Naive thymus-derived CD8-positive, alpha-beta T cell (primary cell): ENCODE measurements at places on chromosomes 13 and 19.

- DNase-seq: no peak
Measured at GRCh38 chr13:76944456-76944855, 3.9 kb upstream of the ACOD1 start.

GRCh38 chr13:74250738-74251190 lies 116.6 kb upstream of the KLF12 start:
- no peak for DNase-seq

- DNase-seq: no peak
Measured at GRCh38 chr13:40148742-40149141, 493.3 kb downstream of the COG6 start.

DNA sequence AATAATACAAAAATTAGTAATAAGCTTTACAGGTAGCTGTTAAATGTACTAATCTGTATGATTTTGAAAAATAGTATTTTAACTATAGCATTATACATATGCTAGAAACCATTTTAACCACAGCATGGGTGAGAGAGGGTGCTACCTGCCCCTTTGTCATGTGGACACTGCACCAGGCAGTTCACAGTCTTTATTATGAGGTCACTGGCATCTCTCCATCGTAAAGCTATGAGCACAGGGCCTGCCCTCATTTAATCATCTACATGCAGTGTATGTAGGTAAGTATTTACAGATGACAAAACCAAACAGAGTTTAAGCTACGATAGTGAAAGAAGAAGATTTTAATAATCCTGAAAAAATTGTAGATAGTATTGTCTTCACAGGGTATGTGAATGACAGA lies 21.7 kb downstream of the EDNRB start:
- DNase-seq: no peak

GRCh38 chr19:3618144-3618810 lies 8.3 kb downstream of the CACTIN start:
- DNase-seq: peak; percentile 74

DNA sequence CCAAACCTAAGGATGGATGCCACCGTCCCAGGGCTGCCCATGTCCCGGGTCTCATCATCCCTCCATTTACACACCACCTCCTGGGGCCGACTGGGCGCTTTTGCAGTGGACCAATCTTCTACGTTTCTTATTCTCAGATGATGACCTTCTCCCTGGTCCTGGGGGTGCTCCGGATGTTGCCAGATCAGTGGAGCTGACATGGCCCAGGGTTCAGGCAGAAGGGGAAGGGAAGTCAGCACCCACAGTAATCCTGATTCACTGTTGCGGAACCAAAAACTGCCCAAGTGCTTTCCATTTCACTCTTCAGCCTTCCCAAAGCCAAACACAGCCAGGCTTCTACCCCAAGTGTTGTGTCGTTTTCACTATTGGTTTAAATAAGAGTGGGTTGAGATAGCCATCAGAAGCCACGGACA lies 29.8 kb downstream of the RAB20 start:
- DNase-seq: no peak

DNA sequence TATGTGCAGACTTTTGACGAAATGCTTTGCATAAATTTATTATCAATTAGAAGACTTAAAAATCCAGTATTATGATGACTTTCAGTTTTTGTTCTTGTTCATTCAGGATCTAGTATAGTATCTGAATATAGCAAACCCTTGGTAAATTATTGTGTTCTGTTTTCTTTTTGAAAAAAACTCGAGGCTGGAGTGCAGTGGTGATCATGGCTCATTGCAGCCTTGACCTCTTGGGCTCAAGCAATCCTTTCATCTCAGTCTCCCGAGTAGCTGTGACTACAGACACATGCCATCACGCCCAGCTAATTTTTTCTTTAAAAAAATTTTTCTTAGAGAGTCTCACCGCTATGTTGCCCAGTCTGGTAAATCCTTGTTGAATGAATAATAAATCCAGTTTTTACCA lies 4.6 kb downstream of the FARP1 start:
- no peak for DNase-seq

DNA sequence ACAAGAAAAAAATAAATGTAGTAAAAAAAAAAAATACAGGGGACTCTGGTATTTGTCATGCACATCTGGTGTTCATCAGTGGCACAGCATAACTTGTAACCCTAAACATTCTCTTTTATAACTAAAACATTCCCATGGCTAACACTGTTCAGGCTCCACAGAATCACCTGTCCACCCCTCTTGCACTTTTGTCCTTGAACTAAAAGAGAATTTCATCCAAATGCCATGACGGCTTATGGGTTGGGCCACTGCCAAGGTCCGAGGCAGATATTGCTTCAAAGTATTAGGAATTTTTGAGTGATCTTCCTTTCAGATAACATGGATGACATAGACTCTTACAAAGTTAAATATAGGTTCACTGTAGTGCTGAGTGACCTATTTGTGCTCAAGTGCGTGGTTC lies 25.7 kb upstream of the SERP2 start:
- DNase-seq: no peak

GRCh38 chr13:51043310-51043709 lies 67.8 kb downstream of the C13orf42 start:
- DNase-seq: no peak

- DNase-seq: no peak
Measured at GRCh38 chr19:4386041-4386782, 14.1 kb downstream of the SH3GL1 start.

GRCh38 chr13:101417043-101417406 lies 717 bp upstream of the NALCN start:
- no peak for DNase-seq

DNA sequence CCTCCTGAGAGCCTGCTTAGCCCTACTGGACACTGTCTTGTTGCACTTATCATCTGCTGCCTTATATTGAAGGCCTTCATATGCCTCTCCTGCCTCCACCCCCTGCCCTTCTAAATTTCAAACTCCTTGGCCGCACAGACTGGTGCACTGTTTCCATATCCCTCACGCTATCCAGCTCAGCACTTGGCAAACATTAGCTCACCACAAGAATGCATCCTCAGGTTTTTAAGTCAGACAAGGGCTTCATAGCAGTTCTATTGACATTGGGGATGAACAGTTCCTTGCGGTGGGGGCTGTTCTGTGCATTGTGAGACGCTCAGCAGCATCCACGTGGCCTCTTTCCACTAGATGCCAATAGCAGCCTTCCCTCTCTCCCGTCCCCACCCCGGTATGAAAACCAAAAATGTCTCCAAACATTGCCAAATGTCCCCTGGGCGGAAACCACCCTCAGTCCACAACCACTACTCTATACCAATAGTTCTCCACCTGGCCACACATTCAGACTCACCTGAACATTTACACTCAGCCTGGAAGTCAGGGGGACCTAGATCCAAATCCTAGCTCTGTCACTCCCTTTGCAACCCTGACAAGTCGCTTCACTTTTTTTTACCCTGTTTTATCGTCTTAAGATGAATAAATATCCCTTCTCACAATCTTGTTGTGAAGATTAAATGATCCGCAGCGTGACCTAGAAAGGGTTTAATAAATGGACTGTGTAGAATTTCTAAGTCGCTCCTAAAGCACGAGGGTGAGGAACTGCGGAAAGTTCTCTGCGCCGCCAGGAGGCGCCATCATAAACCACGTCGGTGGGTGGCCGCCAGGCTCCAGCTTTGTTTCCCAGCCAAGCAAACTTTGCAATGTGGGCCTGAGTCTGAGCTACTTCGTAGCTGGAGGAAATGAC lies 3.6 kb upstream of the CEACAM3 start:
- DNase-seq: peak; percentile 54

DNA sequence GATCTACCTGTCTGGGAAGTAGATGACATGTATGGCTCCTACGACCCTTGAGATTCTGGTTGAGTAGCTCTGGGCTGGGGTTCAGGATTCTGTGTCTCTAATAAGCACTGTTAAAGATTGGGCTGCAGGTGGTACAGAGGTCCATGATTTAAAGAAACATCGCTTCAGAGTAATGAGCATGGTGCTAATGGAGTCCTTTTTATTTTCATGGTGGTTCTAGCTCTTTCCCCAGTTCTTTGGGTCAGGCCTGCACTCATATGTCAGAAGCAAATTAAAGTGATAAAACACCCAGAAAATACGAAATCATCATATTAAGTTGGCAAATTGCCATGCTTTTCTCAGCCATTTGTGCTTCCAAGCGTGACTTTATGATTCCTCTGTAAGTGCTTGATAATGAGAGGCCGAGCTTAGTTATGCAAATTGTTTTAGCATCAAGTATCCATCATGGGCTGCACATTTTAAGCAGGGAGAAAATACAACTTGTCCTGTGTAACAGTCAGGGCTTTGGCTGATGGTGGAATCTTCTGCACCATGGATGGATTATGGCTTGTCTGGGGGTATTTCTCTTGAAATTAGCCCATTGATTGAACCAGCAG lies 45.1 kb downstream of the MTUS2 start:
- no peak for DNase-seq

GRCh38 chr19:33156334-33156733 lies 24.4 kb downstream of the WDR88 start:
- DNase-seq: no peak

DNA sequence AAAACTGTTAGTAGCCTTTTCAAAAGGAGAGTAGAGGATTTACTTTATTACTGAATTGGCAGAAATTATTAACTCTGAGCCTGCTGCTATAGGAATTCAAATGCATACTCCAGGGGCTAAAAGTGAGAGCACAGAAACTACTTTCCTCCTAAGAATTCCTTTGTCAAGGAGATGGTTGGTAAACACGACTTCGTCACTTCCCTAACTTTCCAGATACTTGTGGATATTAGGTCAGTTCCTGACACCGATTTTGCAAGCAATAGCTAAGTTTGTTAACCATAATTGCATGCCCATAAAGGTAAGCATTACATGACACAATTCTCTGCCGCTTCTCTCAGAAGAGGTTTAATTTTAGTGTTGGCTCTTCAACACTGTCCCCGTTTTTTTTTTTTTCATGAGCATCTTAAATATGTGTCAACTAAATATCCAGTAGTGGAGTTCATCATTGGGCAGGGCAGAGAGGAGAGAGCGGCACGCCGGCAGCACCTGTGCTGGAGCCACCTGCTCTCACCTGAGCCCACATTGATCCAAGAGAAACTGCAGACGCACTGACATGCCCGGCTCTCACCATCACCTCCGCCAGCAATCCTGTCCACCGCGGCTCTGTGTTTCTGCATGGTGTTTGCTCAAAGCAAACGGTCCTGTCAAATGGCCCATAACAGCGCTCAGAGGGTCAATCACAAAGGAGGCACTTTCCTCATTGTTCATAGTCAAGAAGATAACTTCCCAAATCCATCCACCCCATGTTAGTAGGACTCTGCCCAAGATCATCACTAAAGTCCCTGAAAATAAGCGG lies 2.6 kb downstream of the MED26 start:
- DNase-seq: no peak

GRCh38 chr19:46901701-46902401 lies 41.1 kb downstream of the ARHGAP35 start:
- no peak for DNase-seq

DNA sequence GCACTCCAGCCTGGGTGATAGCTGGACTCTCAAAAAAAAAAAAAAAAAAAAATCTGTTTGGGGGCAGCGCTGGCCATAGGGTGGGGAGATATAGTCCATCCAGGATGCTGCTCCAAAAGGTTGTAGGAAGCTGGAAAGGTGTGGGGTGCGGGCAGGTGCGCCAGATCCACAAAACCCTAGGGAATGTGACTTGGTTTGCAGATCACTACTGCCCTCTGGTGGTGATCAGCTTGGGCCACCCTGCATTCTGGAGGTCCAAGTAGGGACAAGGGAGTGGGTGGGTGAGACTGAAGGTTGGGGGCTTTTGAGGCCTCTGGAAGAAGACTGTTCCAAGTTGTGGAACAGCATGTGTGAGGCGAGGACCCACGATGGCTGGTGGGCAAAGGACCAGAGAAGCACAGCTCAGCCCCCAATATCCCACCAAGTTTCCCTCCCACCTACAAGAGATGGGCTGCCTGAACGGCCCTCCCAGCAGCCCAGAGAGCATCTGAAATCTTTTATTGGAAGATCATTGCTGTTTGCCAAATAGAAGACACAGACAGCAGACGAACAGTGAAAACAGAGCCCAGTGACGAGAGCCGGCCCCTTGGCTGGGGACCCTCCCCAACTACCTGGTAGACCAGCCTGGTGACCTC lies 10.4 kb upstream of the TYK2 start:
- peak; percentile 68 for DNase-seq

- DNase-seq: no peak
Measured at GRCh38 chr19:41929536-41930071, 1.4 kb upstream of the ERFL start.

- DNase-seq: peak; percentile 70
Measured at GRCh38 chr19:55088543-55089341, 13.1 kb downstream of the EPS8L1 start.
